Spleen (tissue), 13 donors: ENCODE measurements at places on chromosomes 11 and 22. TPM values are rescaled to one million over a fixed set of nuclear protein-coding genes. Genes with fewer than 3 reads are reported as not detected.

GRCh38 chr22:36885474-36885873 lies 24.7 kb downstream of the NCF4 start:
- H3K27ac ChIP-seq: no peak overlapping the region
- no peak for DNase-seq
- no peaks in the 10 kb centered on the region for H3K36me3 ChIP-seq
- no peaks in the 10 kb centered on the region for H3K27me3 ChIP-seq
- H3K4me1 ChIP-seq: no peaks in the 10 kb centered on the region
- no peak overlapping the region for H3K4me3 ChIP-seq

GRCh38 chr11:118353084-118353710 lies 6.2 kb upstream of the UBE4A start:
- no peaks in the 10 kb centered on the region for H3K27me3 ChIP-seq
- no peaks in the 10 kb centered on the region for H3K4me1 ChIP-seq
- H3K27ac ChIP-seq: no peak overlapping the region
- DNase-seq: no peak

GRCh38 chr11:123152951-123153350 lies 42.1 kb downstream of the CLMP start:
- no peak for DNase-seq
- no peaks in the 10 kb centered on the region for H3K27me3 ChIP-seq
- no peak overlapping the region for H3K27ac ChIP-seq
- no peaks in the 10 kb centered on the region for H3K36me3 ChIP-seq
- no peak overlapping the region for H3K4me3 ChIP-seq

HEPN1 gene
- not detected for total RNA-seq

DNA sequence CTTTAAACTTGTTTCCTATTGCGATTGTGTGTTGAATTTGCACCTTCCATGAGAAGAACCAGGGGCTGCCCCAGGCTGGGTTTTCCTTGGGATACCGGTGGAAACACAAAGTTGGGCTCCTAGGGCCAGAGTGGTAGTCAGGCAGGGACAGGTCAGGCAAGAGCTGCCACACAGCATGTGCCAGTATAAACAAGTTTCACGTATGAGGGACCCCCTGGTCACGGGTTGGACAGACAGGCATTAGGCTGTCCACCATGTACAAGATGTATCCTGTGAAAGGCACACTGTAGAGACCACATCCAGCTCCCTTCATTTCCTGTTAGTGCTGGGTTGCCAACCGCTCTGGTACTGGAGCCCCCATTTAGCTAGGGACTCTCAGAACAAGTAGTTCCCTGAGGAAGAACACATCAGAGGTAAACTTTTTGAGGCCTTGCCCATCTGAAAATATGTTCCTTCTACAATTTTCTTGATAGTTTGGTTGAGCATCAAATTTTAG lies 8.8 kb downstream of the UPB1 start:
- H3K36me3 ChIP-seq: no peaks in the 10 kb centered on the region
- peak overlapping the region; percentile 86 for H3K27ac ChIP-seq
- no peaks in the 10 kb centered on the region for H3K27me3 ChIP-seq

GRCh38 chr11:81007046-81007445 lies 1566.2 kb upstream of the TENM4 start:
- no peaks in the 10 kb centered on the region for H3K4me1 ChIP-seq
- no peaks in the 10 kb centered on the region for H3K36me3 ChIP-seq
- H3K27ac ChIP-seq: no peak overlapping the region
- no peak for DNase-seq
- no peaks in the 10 kb centered on the region for H3K27me3 ChIP-seq

GRCh38 chr22:22414266-22414665 lies 94.3 kb downstream of the ZNF280B start:
- H3K4me1 ChIP-seq: no peaks in the 10 kb centered on the region
- H3K27ac ChIP-seq: no peak overlapping the region

DNA sequence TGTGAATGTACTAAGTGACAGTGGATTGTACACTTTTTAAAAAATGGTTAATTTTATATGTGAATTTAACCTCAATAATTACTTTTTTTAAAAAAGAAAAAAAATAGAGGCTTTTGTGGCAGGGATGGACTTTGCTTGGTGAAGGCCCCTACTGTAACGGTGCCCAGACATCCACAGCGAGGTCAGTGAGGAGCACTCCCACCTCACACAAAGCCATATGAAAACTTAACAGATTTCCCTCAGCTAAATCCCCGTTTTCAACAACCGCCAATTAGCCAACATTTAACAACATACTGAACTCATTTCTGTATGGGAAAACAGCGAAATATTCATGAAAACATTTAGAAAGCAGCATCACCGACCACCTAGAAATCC lies 642 bp upstream of the C11orf58 start:
- no peaks in the 10 kb centered on the region for H3K27me3 ChIP-seq
- H3K27ac ChIP-seq: peak overlapping the region; percentile 92
- no peak for DNase-seq
- H3K4me3 ChIP-seq: peak overlapping the region; percentile 57

- no peak overlapping the region for H3K4me3 ChIP-seq
- H3K27me3 ChIP-seq: no peaks in the 10 kb centered on the region
- DNase-seq: no peak
- no peaks in the 10 kb centered on the region for H3K36me3 ChIP-seq
- H3K4me1 ChIP-seq: no peaks in the 10 kb centered on the region
These were observed 27.8 kb upstream of the CCDC134 start for GRCh38 chr22:41772645-41773044.

DNA sequence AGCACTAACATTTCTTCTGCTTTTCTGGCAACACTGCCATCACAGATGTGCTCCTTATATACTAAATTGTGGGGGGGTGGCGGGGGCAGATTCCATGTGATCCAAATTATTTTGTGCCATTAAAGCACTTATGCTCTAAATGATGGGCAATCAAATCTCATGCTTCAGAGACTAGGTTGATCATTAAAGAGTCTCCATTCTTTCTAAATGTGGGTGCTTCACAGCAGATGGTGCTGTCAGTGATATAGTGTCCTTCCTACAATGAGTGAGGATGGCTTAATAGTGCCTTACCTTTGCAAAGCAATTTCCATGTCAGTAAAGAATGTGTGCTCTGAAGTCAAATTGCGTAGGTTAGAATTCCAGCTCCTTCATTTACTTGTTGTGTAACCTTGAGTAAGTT lies 589.8 kb downstream of the ETS1 start:
- no peak overlapping the region for H3K27ac ChIP-seq
- no peaks in the 10 kb centered on the region for H3K4me1 ChIP-seq
- H3K36me3 ChIP-seq: no peaks in the 10 kb centered on the region
- DNase-seq: no peak
- no peak overlapping the region for H3K4me3 ChIP-seq

GRCh38 chr11:26287067-26287518 lies 44.8 kb upstream of the ANO3 start:
- H3K4me3 ChIP-seq: no peak overlapping the region
- H3K27me3 ChIP-seq: no peaks in the 10 kb centered on the region
- no peak for DNase-seq
- H3K4me1 ChIP-seq: peaks cover 7% of the 10 kb centered on the region

- no peak overlapping the region for H3K27ac ChIP-seq
- no peaks in the 10 kb centered on the region for H3K4me1 ChIP-seq
- H3K36me3 ChIP-seq: no peaks in the 10 kb centered on the region
- H3K27me3 ChIP-seq: no peaks in the 10 kb centered on the region
- no peak overlapping the region for H3K4me3 ChIP-seq
- DNase-seq: no peak
These were observed 310.8 kb upstream of the PITPNB start for GRCh38 chr22:28229566-28230485.

- no peaks in the 10 kb centered on the region for H3K27me3 ChIP-seq
- H3K4me1 ChIP-seq: peaks cover 8% of the 10 kb centered on the region
- H3K36me3 ChIP-seq: no peaks in the 10 kb centered on the region
- no peak overlapping the region for H3K4me3 ChIP-seq
- no peak overlapping the region for H3K27ac ChIP-seq
These were observed 60.3 kb downstream of the MAML2 start for GRCh38 chr11:96282625-96283220.

- no peak overlapping the region for H3K4me3 ChIP-seq
- H3K27me3 ChIP-seq: no peaks in the 10 kb centered on the region
- H3K36me3 ChIP-seq: no peaks in the 10 kb centered on the region
- DNase-seq: no peak
These were observed 69.7 kb downstream of the TTC28 start for GRCh38 chr22:28609921-28610320.

DAGLA gene
- total RNA-seq: 4.4 TPM

TOP3B gene
- 62.1 TPM for total RNA-seq

- H3K4me1 ChIP-seq: peaks cover 8% of the 10 kb centered on the region
- no peaks in the 10 kb centered on the region for H3K27me3 ChIP-seq
- H3K4me3 ChIP-seq: no peak overlapping the region
- DNase-seq: no peak
- H3K36me3 ChIP-seq: peaks cover 6% of the 10 kb centered on the region
These were observed 30.9 kb upstream of the CARS1 start for GRCh38 chr11:3087821-3088800.

DNA sequence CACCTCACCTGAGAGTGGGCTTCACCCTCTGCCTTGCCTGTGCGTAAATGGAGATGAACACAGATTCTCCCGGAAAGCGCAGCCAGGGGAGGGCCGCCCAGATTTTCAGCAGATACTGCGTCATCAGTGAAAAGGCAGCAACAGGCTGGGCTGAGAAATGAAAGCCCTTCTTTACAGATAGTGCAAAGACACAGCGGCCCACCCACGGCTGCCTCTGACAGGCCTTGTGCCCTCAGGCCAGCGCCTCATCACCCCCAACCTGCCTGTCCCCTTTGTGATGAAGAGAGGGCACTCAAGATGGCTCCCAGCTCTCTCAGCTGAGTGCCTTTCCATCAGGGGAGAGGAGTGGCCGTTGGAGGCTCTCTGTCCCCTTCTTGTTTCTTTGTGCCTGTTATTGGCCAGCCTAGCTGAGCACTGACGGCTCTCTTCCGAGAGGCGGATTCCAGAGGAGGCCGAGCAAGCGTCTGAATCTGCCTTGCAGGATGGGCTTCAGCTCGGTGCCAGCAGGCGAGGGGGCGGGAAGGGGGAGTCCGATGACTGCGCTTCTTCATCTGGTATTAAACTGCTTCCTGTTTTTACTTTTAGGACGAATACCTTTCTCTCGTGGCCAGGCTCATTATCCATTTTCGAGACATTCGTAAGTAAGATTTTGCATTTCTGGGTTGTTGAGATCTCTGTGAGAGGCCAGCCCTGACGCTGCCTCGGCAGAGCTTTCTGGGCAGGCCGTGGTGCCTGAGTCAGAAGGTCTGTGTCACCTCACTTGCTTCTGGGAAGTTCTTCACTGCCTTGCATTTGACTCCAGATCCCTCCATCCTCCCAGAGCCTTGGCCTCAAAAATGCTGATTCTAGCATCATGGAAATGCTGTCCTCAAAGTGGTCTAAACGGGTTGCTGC lies 43.7 kb downstream of the MED15 start:
- peaks cover 75% of the 10 kb centered on the region for H3K4me1 ChIP-seq
- H3K27me3 ChIP-seq: no peaks in the 10 kb centered on the region
- peaks cover 59% of the 10 kb centered on the region for H3K36me3 ChIP-seq
- peak; percentile 82 for DNase-seq
- peak overlapping the region; percentile 76 for H3K27ac ChIP-seq

GRCh38 chr11:94315664-94316063 lies 11.3 kb downstream of the IZUMO1R start:
- no peaks in the 10 kb centered on the region for H3K27me3 ChIP-seq
- H3K27ac ChIP-seq: no peak overlapping the region
- DNase-seq: no peak
- H3K4me1 ChIP-seq: no peaks in the 10 kb centered on the region
- no peak overlapping the region for H3K4me3 ChIP-seq

DNA sequence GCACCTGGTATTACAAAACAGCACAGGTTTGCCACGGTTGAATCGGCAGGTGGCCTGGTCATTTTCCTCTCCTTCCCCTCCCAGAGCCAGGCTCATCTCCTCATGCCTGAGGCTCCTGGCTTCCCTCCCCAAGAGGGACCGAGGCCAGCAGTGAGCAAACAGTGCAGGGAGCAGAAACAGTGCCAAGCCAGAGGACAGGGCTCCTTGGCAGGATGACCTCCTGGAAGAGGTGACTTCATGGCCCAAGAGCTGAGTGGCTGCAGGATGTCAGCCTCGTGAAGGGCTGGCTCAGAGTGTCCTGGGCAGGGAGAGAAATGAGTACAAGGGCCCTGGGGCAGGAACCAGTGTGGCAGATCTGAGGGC lies 22.8 kb upstream of the PPFIA1 start:
- H3K27ac ChIP-seq: no peak overlapping the region
- H3K4me3 ChIP-seq: no peak overlapping the region
- no peak for DNase-seq
- H3K36me3 ChIP-seq: no peaks in the 10 kb centered on the region
- H3K4me1 ChIP-seq: no peaks in the 10 kb centered on the region

DNA sequence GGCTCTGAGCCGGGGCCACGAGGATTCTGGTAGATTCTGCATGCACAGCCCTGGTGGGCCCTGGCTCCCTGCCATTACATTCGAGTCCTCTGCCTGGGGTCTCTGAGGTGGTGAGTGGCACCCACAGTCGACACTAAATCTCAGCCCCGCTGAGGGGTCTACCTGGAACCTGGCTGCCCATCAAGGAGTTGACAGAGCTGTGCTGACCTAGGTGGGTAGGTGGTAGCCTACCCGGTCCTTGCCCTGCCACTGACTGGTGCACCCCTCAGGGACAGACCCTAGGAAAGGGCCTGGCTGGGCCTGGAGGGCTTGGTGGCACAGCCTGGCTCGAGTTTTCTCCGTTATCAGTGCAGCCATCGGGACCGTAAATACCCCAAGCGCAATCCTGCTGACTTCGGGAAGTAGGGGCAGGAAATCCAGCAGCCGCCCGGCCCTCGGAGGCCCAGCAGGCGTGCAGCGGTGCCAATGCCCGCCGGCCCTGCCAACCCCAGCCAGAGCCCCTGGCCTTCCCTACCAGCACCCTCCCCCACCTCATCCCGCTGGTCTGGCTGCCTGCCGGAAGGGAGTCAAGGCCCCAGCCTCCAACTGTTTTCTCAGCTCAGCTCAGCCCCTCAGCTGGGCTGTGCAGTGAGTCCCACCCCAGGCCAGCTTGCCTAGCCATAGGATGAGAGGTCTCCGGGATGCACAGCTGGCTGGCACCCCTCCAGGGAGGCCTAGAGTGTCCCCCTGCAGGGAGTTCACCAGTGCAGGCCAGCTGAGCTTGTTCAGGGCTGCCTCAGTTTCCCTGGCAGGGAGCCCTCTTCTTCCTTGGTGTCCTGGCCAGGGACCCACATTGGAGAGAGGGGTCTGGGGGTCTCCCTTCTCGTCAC lies 80.4 kb upstream of the KCNQ1OT1 start:
- peak overlapping the region; percentile 43 for H3K27ac ChIP-seq
- DNase-seq: peak; percentile 88
- peaks cover 47% of the 10 kb centered on the region for H3K4me1 ChIP-seq
- H3K4me3 ChIP-seq: no peak overlapping the region
- peaks cover 30% of the 10 kb centered on the region for H3K36me3 ChIP-seq
- no peaks in the 10 kb centered on the region for H3K27me3 ChIP-seq

DNA sequence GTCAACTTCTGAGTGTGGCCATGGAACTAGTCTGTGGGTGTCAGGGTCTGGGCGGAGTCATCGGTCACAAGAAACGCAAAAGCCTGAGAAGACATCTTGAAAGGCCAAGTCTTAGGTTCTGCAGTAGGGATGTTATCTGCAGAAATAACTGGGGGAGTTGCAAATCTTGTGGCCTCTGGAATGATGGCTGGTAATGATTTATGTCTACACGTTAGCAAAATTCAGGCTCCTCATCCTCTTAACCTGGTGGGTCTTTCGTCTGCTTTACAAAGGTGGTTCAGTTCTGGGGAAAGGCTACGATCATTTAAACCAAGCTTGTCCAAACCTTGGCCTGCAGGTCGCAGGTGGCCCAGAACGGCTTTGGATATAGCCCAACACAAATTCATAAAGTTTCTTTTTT lies 7.4 kb upstream of the CYB5R3 start:
- no peaks in the 10 kb centered on the region for H3K27me3 ChIP-seq
- DNase-seq: no peak
- H3K27ac ChIP-seq: no peak overlapping the region
- H3K4me1 ChIP-seq: peaks cover 9% of the 10 kb centered on the region

GRCh38 chr11:88246696-88247095 lies 71.5 kb upstream of the RAB38 start:
- no peaks in the 10 kb centered on the region for H3K4me1 ChIP-seq
- DNase-seq: no peak
- no peaks in the 10 kb centered on the region for H3K36me3 ChIP-seq
- no peaks in the 10 kb centered on the region for H3K27me3 ChIP-seq
- H3K4me3 ChIP-seq: no peak overlapping the region
- H3K27ac ChIP-seq: no peak overlapping the region
